ENCODE measurements at places on chromosomes 5 and 9.

DNA sequence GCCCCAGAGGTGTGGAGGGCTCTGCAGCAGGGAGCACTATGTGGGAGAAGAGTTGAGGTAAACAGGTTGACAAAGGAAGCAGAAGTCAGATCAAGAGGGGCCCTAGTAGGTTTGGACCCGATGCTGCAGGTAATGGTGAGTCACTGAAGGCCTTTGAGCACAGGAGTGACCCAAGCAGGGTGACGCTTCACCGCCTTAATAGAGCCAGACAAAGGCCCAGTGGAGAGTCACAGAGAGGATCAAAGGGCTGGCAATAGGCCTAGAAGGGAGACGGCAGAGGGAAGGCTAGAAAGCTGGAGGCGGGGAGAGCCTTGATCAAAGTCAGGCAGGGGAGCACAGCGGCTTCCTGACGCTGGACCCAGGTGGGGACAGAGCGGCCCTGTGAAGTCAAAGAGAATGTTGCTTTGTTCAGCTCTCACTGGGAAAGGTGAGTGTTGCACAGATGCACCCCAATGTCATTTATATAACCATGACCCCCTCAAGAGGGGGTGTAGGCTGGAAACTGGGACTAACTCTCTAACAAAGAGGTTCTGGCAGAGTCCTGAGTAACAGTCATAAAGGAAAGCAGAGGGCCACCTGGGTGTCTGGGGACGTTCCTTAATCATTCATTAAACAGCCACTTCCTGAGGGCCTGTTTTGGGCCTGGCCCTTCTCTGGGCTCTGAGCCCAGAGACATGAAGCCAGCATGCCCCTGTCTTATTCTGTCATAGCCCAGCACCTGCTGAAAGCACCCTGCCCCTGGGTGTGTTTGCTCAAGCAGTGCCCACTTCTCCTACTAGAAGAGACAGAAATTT is 9.8 kb upstream of the CPLX2 start:
- DNase-seq: no peak

- DNase-seq: no peak
These were observed 12.5 kb downstream of the ARHGEF28 start for GRCh38 chr5:73638344-73639095.

DNA sequence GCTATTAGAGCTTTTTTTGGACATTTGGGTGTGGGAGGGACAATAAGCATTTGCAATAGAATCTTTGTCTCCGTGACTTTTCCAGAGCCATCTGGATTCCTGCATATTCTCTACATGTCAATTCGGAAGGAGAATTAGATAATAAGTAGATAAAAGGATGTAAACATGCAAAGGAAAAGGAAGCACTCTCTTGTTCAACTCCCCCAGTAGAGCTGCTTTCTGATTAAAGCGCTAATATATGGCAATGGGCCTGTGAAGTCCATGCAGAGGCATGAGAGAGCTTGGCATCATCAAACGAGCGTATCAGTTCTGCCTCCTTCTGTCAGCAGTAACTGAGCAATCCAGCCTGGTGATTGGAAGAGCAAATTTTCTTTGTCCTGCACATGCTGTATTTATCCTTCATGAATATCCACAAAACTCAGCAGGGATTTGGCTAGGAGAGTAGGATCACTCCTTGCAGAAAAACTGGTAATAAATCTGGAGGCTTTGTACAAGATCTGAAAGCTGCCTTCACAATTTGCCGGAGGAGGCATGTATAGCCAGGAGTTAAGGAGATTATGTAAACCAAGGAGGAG is 1752.9 kb downstream of the MAT2B start:
- no peak for DNase-seq

- peak; percentile 87 for DNase-seq
These were observed 129.7 kb downstream of the CEMIP2 start for GRCh38 chr9:71638627-71639026.

GRCh38 chr5:138955013-138955660 is 80.0 kb upstream of the LRRTM2 start:
- DNase-seq: peak; percentile 60

GRCh38 chr5:158463188-158463587 is 604.2 kb upstream of the CLINT1 start:
- DNase-seq: no peak

- no peak for DNase-seq
These were observed 31.7 kb downstream of the MAPKAP1 start for GRCh38 chr9:125674981-125675973.

GRCh38 chr9:31702957-31703356 is 681.5 kb upstream of the ACO1 start:
- DNase-seq: no peak

DNA sequence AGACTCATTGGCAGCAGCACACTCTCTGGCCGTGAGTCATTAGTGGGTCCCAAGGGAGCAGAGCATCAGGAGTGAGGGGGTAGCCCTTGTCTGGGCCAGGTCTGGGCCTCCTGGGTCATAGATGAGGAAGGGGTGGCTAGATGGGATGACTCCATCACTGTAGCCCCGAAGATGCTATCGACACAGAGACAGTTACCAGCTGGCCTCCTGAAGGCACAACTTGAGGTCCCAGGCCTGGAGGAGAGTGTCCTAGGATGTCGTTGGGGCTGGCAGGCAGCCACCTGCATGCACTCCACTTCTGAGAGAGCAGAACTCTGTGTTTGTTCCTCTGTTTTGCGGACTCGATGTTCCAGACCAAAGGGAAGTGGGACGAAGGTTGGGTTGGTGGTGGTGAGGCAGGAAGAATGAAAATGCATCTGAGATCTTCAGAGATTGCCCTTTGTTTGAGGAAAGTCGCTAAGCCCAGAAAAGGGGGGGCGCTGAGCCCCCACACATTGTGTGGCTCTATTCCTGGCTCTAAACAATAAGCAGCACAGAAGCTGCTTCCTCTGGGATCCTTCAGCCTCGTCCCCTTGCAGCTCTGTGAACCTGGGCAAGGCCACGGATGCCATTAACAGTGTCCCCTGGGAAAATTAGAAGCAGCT is 4.7 kb downstream of the BTNL9 start:
- no peak for DNase-seq

DNA sequence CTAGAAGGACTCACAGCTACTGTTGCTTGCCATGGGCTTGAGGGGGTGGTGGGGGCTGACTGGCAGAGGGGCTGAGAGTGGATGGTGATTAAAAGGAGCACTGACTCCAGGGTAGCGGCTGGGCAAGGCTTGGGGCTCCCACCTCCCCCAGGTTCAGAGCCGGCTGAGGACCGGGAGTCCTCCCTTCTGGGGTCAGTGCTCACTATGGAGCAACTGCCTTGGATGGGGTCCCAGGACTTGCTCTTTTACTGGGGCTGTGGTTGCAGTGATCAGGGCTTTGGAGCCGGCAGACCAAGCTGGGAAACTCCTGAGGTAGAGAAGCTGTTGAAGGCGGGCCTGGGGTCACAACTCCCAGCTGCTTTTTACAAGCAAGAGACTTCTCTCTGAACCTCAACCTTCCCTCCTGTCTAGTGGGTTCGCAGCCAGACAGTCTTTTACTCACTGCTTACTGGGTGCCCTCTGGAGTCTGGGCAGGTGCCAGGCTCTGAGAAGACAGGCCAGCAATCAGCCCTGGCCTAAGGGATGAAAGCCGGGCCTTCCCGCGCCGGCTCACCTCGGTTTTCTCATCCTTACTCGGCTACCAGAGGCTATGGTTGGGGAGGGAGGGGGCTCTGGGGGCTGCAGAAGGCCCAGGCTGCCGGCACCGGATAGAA is 795 bp upstream of the ASS1 start:
- no peak for DNase-seq

- DNase-seq: peak; percentile 34
These were observed 365.4 kb downstream of the ARL15 start for GRCh38 chr5:53944981-53945380.

DNA sequence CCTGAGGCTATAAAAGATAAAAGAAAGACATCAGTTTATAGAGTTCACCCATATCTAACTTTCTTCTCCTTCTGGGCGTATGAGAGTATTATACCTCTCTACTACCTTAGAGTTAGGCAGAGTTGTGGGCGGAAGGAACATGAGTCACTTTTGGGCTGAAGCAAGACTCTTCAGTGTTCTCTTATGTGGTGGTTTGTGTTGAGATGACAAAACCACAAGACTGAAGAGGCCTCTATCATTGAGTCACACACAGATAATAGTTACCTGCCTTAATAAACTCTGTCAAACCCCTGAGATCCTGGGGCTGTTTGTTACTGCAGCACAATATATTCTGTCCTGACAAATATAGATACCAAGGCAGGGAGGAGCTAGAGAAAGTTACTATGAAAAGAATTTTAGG is 184.2 kb downstream of the EFNA5 start:
- DNase-seq: peak; percentile 40

DNA sequence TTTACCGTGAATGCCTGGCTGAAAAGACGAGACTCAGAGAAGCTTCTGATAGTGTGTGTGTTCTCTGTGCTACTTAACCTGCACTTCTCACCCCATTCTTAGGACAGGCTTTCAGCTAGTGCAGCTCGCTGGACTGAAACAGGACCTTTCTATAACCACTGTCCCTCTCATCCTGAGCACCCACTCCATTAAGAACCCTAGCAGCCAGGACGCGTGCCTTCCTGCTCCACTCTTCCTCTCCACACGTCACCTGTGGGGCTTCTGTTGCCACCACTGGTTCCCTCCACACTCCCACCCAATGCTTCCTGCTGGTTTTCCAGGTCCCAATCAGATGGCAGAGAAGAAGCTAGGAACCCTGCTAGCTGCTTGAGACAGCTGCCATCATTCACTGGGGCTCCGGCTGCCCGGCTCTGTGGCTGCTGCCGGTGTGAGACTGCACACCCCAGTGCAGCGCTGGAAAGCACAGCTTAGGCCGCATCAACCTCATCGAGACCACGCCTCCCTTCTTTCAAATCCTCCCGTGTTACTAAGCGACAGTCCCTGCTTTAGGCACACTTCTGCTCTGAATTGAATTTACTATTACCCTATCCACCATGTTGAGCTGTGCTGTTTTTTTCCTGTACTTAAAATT is 44.0 kb downstream of the RNF130 start:
- DNase-seq: no peak

DNA sequence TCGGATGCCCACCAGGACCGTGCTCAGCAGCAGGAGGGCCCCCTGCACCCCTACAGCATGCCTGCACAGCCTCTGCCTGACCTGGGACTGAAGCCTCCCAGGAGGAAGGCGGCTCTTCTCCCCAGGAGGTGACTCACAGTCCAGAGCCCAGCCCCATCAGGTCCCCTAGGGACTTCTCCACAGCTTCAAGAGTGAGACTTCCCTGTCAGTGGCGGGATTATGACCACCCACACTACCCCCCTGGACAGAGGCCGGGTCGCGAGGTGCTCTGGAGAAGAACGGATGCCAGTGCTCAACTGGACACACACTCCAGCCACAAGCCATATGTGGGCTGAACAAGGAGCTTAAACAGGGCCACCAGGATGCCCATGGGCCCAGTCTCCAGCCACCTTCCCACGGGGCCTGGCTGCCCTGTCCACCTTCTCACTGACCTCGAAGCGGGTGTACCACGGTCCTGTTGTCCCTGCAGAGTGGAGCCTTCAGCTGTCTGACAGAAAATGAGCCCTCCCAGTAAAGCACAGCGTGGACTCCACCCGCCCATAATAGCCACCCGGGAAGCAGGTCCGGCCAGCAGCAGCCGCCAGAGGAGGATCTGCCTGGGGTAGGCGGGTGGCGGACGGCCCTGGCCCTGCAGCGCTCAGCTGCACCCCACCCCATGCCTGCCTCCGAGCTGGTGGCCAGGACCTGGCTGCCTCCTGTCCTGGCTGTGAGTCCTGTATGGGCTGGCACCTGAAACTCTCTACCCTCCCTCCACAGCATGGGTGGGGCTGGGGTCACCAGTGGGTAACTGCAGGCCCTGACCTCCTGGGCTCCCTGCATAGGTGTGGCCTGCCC is 54.7 kb downstream of the SEMA4D start:
- peak; percentile 66 for DNase-seq

- DNase-seq: no peak
These were observed 72.6 kb downstream of the GTF3C4 start for GRCh38 chr9:132742821-132743311.

DNA sequence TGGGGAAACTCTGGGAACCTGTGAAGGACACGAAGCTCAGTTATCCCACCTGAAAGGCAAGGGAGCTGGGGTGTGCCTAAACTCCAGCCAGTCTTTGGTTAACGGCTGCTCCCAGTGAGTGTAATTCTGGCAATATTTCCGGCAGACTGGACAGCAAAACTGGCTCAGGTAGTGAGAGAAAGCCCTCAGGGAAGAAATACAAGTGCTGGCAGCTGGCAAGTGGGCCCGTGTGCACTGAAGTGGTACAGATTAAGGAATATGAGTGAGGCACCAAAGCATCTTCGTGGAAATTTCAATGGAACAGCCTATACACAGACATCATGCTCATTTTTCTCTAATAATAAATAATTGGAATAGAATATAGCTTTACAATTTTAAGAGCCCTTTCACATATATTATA is 56.2 kb downstream of the ABHD17B start:
- DNase-seq: no peak

- no peak for DNase-seq
These were observed 77.0 kb upstream of the RASA1 start for GRCh38 chr5:87190687-87191086.

GRCh38 chr5:58499941-58500340 is 8.7 kb downstream of the GAPT start:
- DNase-seq: peak; percentile 26

- DNase-seq: no peak
These were observed 20.8 kb downstream of the TTC33 start for GRCh38 chr5:40734986-40735385.

DNA sequence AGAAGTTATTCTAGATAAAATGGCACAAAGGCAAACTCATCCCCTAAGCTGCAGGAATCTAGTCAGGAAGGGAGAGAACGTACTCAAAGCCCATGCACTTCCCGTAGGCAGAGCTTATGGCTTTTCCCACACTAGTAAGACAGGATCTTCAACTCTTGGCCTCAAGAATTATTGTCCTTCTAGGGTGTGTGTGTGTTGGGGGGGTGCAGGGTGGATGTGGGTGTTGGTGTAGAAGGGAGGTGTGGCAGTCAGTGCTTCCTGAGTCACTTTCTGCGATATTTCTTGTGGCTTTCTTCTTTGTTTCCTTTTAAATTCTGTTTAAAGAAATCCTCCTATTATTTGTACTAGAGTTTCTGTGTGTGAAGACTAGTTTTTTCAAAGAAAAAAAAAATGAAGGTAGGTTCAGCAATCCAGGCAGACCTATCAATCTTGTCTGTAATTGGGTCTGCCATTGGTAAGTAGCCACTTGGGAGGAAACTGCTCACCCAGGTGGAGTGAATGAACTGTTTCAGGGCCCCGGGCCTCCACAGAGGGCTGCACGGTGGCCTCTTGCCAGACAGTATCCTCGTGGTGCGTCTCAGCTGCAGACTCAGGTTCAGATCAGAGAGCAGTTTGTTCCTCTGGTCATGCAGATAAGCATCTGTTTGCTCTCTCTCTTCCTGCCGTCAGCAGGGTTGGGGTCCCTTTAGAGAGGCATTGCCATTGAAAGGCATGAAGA is 131.9 kb downstream of the NPR3 start:
- no peak for DNase-seq

DNA sequence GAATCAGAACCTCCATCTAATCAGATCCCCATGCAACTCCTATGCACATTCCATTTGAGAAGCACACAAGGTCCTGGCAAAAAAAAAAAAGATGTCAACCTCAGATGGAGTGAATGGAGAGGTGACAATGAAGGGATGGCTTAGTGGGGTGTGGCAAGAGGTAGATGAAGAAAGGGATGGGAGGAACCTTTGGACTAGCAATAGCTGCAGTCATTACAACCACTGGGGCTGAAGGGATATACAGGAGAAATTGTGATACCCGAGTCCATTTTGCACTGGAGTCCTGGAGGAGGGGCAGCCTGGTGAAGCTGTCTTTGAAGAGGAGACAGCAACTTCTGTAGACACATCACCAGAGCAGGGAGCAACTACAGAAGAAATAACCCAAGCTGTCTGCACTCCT is 219.6 kb downstream of the ENC1 start:
- no peak for DNase-seq

Data from inflammatory macrophage (primary cell).